ENCODE measurements at places on chromosomes 3 and 15. TPM values are rescaled to one million over a fixed set of nuclear protein-coding genes. Genes with fewer than 3 reads are reported as not detected.

DNA sequence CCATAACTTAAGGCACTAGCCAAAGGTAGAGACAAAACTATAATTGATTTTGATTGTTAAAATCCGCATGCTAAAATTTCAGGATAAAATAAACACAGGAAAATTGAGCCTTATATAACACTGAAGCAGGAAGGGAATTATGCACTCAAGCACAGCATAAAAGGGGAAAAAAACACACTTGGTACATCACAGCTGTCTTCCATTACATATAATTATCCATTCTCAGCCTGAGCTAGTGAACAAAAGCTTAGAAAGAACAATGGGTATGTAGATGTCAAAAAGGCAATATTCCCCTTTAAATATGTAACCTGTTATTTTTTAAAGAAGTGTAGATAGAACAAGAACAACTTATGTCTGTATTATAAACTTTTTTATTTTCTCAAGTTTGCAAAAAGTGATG lies 899.2 kb downstream of the ROBO1 start:
- DNase-seq = no peak

DNA sequence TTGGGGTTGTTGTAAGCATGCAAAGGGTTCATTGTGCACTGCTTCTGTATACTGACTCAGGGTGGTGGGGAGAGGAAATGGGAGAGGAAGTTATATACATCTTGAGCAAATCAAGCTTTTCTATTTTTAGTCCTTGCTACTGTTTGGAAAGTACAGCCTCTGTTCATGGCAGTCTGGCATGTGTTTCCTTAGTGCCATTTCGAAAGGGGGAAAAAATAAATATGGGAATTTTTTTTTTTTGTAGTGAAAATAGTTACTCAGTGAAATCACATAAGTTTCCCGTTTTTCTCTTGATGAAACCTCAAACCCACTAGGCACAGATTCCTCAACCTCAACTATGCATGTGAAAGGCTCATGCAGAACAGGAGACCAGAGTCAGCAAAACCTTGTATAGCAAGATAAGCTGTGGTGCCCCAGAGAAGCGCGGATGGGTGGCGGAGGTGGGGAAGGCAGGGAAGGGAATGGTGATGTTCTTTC lies 353.3 kb downstream of the LPP start:
- no peak for DNase-seq

Gene TEX55
- not detected for total RNA-seq

DNA sequence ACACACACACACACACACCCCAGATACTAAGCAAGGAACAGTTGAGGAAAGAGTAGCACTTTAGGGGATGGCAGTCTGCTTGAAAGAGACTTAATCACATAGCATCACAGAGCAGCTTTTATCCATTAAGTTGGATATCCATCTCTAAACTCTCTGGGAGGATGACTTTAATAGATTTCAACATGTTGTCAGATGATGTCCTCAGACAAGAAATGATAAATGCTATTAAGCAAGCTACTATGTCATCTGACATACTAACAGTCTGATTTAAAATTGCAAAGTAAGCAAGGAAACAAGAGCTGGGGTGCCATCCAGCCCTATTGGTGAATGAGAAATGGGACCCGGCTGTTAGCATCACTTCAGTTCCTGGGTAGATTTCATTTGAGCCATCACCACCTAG lies 136.9 kb downstream of the PLCL2 start:
- no peak for DNase-seq

DNA sequence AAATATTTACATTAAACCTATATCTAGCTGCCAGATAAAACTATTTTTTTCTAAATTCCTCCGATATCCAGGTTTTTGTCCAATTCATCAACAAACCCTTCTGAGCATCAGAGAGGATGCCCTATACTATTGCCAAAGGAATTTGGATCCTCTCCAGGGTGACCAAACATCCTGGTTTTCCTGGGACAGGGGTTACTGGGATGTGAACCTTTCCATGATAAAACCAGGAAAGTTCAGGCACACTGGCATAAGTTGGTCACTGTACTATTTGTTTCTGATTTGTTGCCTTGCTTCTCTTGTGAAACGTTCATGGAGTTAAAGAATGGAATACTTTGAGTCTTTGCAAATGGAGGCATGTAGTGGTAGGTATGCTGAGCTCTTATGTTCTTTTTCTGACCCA lies 63.5 kb downstream of the TLNRD1 start:
- DNase-seq = no peak

Gene NEK10
- total RNA-seq = 2.6 TPM

Gene SQOR
- 67.0 TPM for total RNA-seq

DNA sequence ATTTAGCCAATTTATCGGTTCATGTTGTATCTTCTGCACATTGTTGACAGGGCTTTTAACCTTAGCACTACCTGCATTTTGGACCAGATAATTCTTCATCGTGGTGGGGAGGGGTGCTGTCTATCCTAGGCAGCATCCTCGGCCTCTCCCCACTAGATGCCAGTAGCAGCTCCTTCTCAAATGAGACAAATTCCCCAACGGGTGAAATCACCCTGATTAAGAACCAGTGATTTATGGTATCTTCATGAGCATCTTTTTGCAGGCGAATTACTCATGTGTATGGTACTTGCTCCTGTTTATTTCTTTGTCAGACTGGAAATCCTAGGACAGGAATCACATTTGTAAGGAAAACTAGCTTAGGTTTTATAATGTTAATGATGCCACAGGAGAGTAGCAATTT lies 68.0 kb downstream of the C3orf70 start:
- no peak for DNase-seq

DNA sequence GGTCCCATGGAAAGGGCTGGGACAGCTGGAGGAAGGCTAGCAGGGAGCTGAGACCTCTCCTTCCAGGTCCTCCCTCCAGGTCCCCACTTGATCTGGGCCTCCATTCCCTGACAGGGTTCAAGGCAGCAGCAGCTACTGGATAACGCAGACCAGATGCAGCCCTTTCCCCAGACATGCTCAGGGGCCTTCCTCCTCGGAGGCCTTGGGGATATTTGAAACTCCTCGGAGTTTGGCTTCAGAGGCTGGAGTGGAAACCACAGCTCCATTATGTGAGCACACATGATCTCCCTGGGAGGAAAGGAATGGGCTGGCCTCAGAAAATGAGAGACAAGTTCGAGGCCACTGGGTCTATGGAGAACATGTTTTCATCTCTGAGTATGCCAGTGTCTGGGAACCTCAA lies 119.3 kb downstream of the SMAD6 start:
- no peak for DNase-seq

Gene LARP6
- 83.2 TPM for total RNA-seq

Gene ERC2
- not detected for total RNA-seq

- no peak for DNase-seq
These were observed 310.0 kb upstream of the WNT5A start for GRCh38 chr3:55797084-55797483.

Gene ALS2CL
- 30.6 TPM for total RNA-seq

DNA sequence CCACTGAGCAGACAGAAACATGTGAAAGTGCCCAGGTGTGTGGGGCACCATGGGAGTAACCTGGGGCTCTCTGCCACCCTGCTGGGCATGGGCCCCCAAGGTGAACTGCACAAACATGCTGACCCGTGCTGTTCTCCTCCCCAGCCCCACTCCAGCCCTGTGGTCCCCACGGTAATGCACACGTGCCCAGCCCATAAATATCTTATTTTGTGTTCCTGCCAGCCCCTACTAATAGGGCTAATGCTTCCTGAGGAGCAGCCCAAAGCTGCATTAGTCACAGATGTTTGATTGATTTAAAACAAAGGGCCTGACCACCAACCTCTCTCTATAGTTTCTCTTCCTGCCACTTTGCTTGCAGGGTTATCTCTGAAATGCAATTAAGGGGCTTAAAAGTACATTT lies 95.4 kb downstream of the ABHD5 start:
- DNase-seq = no peak

GRCh38 chr3:76040946-76041345 lies 255.6 kb upstream of the ZNF717 start:
- no peak for DNase-seq
